ENCODE measurements at places on chromosomes 6 and 20. TPM values are rescaled to one million over a fixed set of nuclear protein-coding genes. Genes with fewer than 3 reads are reported as not detected.

GRCh38 chr20:2037296-2037914 is 43.5 kb upstream of the PDYN start:
- no peak for DNase-seq

ANGPT4 gene
- 0.04 TPM for total RNA-seq

DNA sequence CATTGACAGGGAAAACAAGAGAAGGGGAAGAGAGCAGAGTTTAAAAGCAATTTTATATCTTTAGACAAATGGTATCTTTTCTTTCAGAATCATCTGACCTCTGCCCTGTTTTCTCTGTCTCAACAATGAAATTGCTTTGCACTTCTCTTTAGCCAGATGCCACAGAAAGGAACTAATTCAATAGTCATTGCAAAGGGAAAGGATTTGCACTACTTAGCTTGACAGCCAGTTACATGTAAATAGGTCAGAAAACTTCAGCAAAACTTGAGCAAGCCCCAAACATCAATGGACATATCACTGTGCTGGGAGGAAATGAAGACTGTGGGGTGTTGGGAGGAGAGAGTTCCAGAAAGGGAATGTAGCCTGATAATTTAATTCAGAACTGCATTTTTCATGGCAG is 181.3 kb upstream of the FAM83B start:
- no peak for DNase-seq

GNAS-AS1 gene
- total RNA-seq = 2.4 TPM

DNA sequence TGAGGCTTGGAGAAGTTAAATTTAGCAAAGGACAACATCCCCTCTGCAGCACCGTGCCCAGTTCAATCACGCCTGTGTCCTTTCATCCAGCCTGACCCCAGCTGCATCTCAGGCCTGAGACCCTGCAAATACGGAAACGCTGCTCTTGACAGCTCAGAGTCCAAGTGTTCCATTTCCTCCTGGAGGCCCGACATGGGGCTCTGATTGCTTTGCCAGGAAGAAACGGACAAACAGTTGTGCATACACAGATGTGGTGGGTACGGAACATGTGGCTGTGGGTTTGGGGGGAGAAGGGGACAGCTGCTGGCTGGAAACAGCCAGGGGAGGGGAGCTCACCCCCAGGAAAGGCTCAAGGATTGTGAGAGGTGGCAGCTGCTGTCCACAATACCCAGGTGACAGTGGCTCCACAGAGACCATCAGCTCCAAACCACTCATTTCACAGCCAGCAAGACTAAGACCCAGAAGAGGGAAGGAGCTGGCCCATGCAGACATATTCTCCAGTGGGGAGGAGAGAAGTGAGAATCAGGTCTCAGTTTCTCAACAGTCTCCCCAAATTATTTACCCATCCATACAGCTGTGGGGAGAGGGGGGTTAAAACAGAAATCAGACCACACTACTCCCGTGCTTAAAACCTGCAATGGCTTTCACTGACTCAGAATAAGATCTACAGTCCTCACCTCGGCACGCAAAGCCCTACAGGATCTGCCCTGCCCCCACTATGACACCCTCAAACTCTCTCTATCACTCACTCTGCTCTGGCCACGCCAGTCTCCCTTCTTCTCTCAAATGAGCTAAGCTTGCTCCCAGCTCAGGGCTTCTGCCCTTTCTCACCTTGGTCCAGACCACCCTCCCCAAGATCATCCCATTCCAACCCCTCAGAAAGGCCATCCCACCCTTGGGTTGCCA is 89.1 kb downstream of the PREX1 start:
- DNase-seq = peak; percentile 84

ASXL1 gene
- total RNA-seq = 28.4 TPM

- DNase-seq = no peak
Measured at GRCh38 chr20:16412906-16413305, 160.3 kb downstream of the KIF16B start.

GRCh38 chr6:31580807-31581433 is 1.3 kb downstream of the LTB start:
- peak; percentile 92 for DNase-seq

NHSL1 gene
- total RNA-seq = 21.7 TPM

DNA sequence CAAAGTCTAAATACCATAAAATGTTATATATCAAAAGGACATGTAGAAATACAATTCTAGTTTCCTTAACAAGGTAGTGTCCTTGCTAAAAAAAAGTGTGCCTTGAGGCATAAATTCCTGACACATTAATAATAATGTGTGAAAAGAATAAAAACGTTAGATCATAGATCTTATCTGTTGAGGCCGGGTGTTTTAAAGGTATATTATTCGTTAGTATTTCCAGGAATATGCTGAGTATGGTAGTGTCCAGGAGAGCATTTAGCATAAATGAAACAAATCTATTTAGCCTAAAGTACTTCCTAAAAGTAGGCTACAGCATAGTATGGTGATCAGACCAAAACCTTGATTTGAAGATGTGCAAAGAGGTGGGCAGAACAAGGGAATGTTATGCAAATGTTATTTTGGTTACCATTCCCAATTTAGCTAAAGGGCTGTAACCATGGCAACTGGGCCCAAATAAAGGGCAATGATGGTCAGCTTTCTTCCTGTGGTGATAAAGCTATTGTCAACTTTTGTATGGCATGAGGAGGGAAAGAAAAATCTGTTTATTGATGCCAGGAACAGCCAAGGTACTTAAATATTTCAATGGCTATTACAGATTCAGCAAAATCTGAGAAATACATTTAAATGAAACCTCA is 18.9 kb downstream of the MKKS start:
- no peak for DNase-seq

ULBP2 gene
- 0.27 TPM for total RNA-seq

GRCh38 chr6:40125680-40126394 is 191.6 kb upstream of the MOCS1 start:
- DNase-seq = no peak

DNA sequence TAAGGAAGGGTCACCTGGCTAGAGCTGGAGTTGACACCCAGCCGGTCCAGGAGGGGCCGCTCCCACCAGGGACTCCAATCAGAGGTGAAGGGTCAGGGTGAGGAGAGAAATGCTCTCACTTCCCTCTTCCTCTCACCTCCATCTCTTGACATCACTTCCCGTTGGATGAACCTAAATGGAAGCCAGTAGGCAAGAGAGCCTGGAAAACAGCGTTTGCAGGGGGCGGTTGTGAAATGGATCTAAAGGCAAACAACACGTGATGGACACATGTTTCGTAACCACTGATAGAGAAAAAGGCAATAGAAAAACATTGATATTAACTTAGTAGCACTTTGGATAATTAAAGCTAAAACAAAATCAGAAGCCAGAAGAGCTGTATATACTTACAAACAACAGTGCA is 105.6 kb upstream of the FOXA2 start:
- DNase-seq = no peak

FOXF2 gene
- total RNA-seq = 0.22 TPM

DNA sequence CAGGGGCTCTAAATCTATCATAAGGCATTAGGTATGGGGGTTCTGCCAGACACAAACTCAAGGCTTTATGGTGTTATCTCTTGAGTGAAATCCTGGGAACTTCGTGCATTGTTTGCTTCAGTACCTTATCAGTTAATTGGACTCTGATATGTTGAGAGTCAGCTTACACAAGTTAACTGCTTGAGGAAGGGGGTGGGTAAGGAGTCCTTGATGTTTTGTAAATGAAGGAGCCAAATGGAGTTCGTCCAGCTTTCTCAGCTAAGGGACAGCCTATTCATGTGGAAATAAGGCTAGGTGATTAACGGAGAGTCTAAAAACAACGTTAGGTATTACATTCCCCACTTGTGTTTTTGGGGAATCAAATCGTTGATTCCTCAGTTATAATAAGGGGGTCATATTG is 157.4 kb downstream of the TRIM27 start:
- no peak for DNase-seq

- peak; percentile 97 for DNase-seq
Measured at GRCh38 chr20:42082611-42083010, 464.4 kb upstream of the CHD6 start.

GRCh38 chr6:145017516-145017915 is 717.8 kb downstream of the EPM2A start:
- DNase-seq = no peak

GRCh38 chr20:34581341-34582184 is 23.0 kb downstream of the MAP1LC3A start:
- no peak for DNase-seq

GRCh38 chr20:20593447-20594170 is 118.8 kb downstream of the RALGAPA2 start:
- peak; percentile 42 for DNase-seq

DNA sequence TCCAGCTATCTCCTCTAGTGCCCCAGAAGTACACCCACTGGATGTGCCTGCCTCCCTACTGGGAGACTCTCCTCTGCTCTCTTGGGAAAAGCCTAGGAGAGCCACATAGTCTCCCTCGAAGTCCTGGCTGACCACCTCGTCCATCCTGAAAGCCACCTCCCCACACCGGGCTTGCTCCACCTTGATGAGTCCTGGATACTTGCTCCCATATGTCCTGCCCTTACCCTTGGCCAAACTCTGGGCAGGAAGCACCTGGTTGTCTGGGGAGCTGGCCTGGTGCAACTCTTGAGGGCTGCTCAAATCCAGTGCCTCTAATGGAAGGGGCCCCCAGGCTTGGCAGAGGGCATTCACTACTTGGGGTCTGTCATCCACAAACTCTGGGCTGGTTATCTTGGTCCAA is 19.3 kb downstream of the KIAA1755 start:
- DNase-seq = no peak

- DNase-seq = no peak
Measured at GRCh38 chr20:34654207-34654744, 22.6 kb downstream of the PIGU start.

DNA sequence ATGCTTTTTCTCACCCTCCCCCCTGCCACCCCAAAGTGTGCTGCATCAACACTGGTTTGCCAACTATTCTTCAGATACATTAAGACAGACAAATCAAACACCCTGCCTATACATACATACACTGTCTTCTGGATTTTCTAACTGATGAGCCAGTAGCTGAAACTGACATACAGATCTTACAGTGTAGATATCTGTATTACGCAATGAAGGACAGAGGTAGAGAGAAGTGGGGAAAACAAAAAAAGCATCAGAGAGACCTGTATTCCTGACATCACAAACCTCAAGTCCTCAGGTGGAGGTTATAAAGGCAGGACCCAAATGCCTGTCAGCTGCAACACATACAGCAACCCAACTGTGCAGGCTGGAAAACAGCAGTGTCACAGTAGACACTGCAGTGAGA is 535.4 kb downstream of the HACE1 start:
- no peak for DNase-seq

GRCh38 chr6:132065556-132065955 is 114.4 kb upstream of the CCN2 start:
- DNase-seq = no peak
